Bladder microvascular endothelial cell (primary cell): ENCODE measurements at places on chromosomes 2 and 18. TPM values are rescaled to one million over a fixed set of nuclear protein-coding genes. Genes with fewer than 3 reads are reported as not detected.

Gene CDKL4
- 0.16 and 0.19 TPM in 2 replicates for total RNA-seq

Gene NAPG
- 25.7 and 40.8 TPM in 2 replicates for total RNA-seq

Gene CTLA4
- 0.16 TPM in 1 of 2 replicates, not detected in the other for total RNA-seq

Gene ACKR3
- total RNA-seq: 13.1 and 26.0 TPM in 2 replicates

Gene LYG2
- not detected in 2 replicates for total RNA-seq

Gene FZD7
- total RNA-seq: 0.16 and 0.25 TPM in 2 replicates

Gene SCG2
- total RNA-seq: 0.38 TPM in 1 of 2 replicates, not detected in the other

Gene MOGAT1
- total RNA-seq: not detected in 2 replicates

Gene CFC1
- not detected in 2 replicates for total RNA-seq

Gene NIFK
- 18.8 and 61.0 TPM in 2 replicates for total RNA-seq

Gene NYAP2
- total RNA-seq: not detected in 2 replicates

Gene LHCGR
- not detected in 2 replicates for total RNA-seq

Gene MGAT4A
- 23.8 and 25.7 TPM in 2 replicates for total RNA-seq

Gene FN1
- 452 and 3,127 TPM in 2 replicates for total RNA-seq

Gene ANKRD53
- 0.32 and 0.38 TPM in 2 replicates for total RNA-seq

Gene MFSD6
- total RNA-seq: 4.0 and 5.7 TPM in 2 replicates

Gene NT5C1B
- not detected in 2 replicates for total RNA-seq

Gene AQP12B
- not detected in 2 replicates for total RNA-seq

Gene GREB1
- total RNA-seq: 0.06 TPM in 1 of 2 replicates, not detected in the other

Gene C1GALT1C1L
- total RNA-seq: 0.13 TPM in 1 of 2 replicates, not detected in the other

Gene SOS1
- 11.5 and 34.2 TPM in 2 replicates for total RNA-seq

Gene LRP1B
- total RNA-seq: under 0.01 and 0.06 TPM in 2 replicates

Gene COBLL1
- 3.6 and 7.9 TPM in 2 replicates for total RNA-seq

Gene UGGT1
- total RNA-seq: 48.9 and 82.3 TPM in 2 replicates

Gene CYRIA
- total RNA-seq: 17.0 and 30.8 TPM in 2 replicates

Gene SP5
- not detected in 2 replicates for total RNA-seq

Gene ZCCHC2
- total RNA-seq: 21.5 and 21.6 TPM in 2 replicates

Gene ALPG
- not detected in 2 replicates for total RNA-seq

Gene RAX
- not detected in 2 replicates for total RNA-seq

Gene NCKAP1
- total RNA-seq: 61.8 and 247 TPM in 2 replicates

Gene TSPYL6
- not detected in 2 replicates for total RNA-seq

Gene PLCD4
- 0.32 and 1.5 TPM in 2 replicates for total RNA-seq

Gene SCYGR8
- not detected in 2 replicates for total RNA-seq

Gene ASXL3
- under 0.01 and 0.13 TPM in 2 replicates for total RNA-seq

Gene CYS1
- total RNA-seq: 0.16 TPM in 1 of 2 replicates, not detected in the other

Gene ANKRD30BL
- under 0.01 TPM in 1 of 2 replicates, not detected in the other for total RNA-seq

Gene FEZ2
- total RNA-seq: 77.1 and 126 TPM in 2 replicates

Gene PIEZO2
- 0.49 and 270 TPM in 2 replicates for total RNA-seq

Gene AGPS
- 57.8 and 114 TPM in 2 replicates for total RNA-seq

Gene PAX8
- total RNA-seq: 0.16 and 0.31 TPM in 2 replicates

Gene RAB12
- total RNA-seq: 54.1 and 75.0 TPM in 2 replicates

Gene IGFBP5
- total RNA-seq: 0.32 and 0.82 TPM in 2 replicates

Gene SLC11A1
- 0.13 and 0.16 TPM in 2 replicates for total RNA-seq

Gene SLC23A3
- 0.81 and 4.5 TPM in 2 replicates for total RNA-seq

Gene SERPINB5
- total RNA-seq: under 0.01 TPM in 1 of 2 replicates, not detected in the other
